ENCODE measurements at places on chromosomes 5 and 9.
A peak's percentile ranks its signal among the peaks of the same experiment; 100 is the strongest.

GRCh38 chr5:73150876-73151275 is 22.1 kb upstream of the TMEM174 start:
- no peak for DNase-seq

DNA sequence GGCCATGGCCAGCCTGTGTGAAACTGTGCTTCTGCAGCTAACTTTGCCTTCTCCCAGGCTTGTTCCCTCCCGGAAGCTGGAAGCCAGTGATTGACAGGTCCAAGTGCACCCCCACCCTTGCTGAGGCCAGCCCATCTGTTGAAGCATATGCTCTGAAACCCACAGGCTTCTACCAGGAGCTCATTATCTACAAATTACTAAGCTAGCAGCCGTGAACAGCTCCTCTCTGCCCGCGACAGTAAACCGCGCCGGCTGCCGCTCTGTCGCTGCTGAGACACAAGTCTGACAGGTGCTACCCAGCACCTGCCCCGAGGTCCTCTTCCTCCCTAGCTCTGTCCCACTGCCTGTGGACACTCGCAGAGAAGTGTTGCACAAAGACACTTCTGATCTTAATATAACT is 490.9 kb downstream of the GADD45G start:
- DNase-seq, result no peak

- no peak for DNase-seq
These were observed 67.8 kb upstream of the GABRB2 start for GRCh38 chr5:161614342-161614741.

DNA sequence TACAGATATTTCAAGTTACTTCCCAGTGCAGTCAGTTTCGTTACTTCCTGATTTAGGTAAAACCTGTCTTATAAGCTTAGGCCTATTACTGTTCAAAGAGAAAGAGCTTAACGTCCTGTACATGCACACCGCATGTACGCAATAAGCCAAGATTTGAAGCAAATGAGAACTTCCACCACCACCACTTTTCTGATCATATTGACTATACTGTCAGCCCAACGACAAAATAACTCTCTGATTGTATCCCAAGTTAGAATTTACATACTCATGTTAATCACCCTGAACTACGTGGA is 5.1 kb downstream of the NFIB start:
- no peak for DNase-seq

GRCh38 chr9:92138157-92138959 is 23.1 kb upstream of the SPTLC1 start:
- DNase-seq, result peak; percentile 48

DNA sequence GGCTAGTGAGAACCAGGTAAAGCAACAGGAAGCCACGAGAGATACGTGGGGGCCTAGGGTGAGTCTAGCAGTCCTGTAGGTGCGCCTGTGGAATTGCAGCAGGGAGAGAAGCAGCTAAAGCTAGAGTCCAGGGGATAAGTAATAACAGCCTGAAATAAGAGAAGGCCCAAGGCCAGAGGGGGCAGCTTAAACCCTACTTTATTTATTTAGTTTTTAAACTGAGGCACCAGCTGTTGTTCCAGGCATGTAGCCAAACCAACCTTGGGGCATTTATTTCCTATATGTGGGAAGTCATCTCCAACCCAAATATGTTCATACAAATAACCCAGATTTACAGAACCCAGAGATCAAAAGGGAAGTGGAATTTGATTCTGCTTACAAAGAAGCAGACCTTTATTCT is 93.5 kb downstream of the GLDC start:
- DNase-seq, result no peak

DNA sequence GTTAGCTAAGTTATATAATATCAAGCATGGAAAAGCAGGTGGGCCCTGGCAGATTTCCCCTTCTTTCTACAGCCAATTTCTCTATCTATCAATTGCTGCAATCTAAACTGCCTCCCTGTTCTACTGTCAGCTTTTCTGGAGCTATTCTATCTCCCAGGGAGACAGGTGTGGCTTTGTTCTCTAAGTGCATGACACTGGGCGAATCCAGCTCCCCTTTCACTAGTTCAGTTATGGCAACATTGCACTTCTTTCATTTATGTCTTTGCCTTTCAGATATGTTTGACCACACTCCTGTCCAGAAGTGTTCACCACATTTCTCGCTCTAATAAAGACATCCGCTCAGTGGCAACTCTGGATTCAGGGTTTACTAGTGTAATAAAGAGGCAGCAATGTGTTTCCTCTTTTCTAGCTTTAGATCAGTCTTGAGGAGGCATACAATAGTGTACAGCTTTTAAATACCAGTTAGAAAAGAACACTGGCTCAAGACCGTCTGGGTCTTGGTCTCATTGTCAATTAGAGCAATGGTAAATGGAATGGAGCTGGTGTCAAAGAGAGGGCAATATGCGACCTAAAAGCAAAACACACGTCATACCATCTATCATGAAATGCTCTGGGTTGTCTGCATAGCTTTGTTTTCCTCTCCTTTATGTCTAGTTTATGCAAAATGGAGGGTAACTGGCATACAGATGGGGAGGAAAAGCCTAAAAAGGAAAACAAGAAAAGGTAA is 197.0 kb downstream of the SLF1 start:
- DNase-seq, result no peak

DNA sequence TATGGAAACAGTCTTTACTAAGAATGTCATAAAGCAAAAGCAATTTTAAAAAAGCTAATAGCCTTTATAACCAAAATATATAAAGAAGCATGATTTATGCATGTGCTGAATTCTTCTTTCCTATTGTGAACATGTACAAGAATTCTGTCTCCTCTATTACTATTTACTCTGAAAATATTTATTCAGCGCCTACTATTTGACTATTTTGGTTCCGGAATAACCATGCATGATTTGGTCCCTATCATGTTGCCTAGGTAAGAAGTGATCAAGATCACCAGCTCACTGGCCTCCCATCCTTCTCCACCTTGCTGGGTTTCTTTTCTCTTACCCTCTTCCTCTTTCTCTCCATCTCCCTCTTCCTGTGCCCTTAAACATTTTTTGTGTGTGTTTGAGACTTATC is 443.8 kb downstream of the SH3GL2 start:
- no peak for DNase-seq

GRCh38 chr5:66596636-66597182 is 516 bp downstream of the MAST4 start:
- no peak for DNase-seq

- peak; percentile 38 for DNase-seq
These were observed 58.5 kb downstream of the CNTRL start for GRCh38 chr9:121133104-121133816.

DNA sequence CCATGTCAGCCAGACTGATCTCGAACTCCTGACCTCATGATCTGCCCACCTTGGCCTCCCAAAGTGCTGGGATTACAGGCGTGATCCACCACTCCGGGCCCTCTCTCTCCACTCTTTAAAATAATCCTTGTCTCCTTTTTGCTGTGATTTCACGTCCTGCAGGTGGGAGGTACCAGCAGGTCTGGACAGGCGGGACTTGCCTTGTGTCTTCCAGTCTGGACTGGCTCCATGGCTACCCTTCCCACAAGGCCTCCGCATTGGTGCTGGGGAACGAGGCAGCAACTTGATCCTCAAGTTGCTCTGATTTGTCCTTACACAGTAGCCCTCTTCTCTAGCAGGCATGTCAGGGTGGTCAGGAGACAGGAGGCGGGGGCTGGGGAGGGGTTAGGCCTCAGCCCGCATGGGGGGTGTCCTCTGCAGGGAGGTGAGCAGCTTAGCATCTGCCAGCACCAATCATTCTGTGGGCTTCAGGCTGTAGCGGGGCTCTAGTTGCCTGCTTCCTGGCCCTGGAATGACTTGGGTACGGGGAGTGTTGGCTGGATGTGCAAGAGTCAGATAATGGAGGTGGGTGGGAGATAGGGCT is 54.3 kb downstream of the TENT4A start:
- DNase-seq, result no peak

DNA sequence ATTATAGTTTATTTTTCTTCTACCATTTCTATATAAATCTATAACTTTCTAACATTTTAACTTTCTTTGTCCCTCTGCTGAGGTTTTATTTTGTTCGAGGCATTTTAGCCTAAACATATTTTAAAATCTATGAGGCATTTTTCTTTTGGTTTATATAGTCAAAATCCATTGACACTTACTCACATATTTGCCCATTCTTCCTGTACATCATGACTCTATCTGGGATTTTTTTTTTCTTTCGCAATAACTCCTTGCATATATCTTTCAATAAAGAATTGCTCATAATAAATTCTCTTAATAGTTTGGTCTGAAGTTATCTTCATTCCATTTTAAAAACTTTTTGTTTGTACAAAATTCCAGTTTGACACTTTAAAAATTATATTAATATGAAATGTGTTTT is 632.3 kb downstream of the TLE4 start:
- DNase-seq, result no peak

- no peak for DNase-seq
These were observed 245.9 kb downstream of the ACTL7B start for GRCh38 chr9:108609897-108610253.

GRCh38 chr9:109316207-109316640 is 4.6 kb downstream of the EPB41L4B start:
- DNase-seq, result no peak

GRCh38 chr9:130662099-130662969 is 2.1 kb upstream of the PRDM12 start:
- no peak for DNase-seq

- DNase-seq, result no peak
These were observed 171.3 kb downstream of the APBA1 start for GRCh38 chr9:69500896-69501295.

DNA sequence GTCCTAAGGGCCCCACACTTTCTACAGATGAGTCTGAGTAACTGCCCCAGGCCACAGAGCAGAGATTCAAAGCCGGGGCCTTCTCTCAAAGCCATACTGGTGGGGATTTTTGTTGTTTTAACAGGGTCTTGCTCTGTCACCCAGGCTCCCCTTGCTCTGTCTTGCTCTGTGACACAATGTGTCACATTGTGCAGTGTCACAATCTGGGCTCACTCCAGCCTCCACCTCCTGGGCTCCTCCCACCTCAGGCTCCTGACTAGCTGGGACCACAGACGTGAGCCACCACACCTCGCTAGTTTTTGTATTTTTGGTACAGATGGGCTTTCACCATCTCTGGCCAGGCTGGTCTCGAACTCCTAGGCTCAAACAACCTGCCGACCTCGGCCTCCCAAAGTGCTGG is 8.6 kb downstream of the AGPAT2 start:
- DNase-seq, result no peak

GRCh38 chr5:101658433-101658832 is 637.7 kb downstream of the SLCO4C1 start:
- DNase-seq, result no peak
